ENCODE measurements at places on chromosomes 11 and 22.
A peak's percentile ranks its signal among the peaks of the same experiment; 100 is the strongest.

DNA sequence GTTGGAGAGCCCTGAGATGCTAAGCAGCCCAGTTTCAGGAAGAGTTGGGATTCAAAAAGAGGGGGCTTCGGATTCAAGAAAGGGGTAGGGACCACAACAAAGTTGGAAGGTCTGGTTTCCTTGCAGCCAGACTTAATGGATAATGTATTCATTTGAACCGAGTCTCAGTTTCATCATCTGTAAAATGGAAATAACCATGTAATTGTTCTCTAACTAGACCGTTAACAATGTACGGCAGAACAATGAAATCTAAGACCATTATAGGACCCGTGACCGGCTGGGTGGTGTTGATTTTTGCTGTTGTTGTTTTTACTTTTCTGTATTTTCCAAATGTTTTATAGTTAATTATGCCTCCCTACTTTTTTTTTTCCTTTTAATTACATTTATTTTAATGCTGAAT, 6.4 kb upstream of the MRPL48 start:
- DNase-seq, result no peak

GRCh38 chr11:121696177-121696871, 243.6 kb upstream of the SORL1-AS1 start:
- no peak for DNase-seq

DNA sequence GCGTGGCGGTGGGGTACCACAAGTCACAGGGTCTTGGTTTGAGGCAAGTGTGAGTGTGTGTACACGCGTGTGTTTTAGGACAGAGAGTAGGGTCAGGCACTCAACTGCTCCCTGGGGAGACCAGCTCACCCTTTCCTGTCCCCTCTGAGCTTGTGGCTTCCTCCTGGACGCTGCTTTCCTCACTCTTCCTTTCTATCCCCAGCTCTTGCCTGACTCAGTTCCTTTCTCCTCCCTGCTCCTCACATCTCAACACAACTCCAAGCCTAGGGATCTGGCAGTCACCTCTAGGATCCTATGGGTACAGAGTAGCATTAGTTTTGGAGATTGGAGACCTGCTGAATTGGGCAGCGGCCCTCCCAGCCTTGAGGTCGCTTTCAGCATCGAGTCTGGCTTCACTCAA, 4.1 kb downstream of the CLCF1 start:
- DNase-seq, result no peak

DNA sequence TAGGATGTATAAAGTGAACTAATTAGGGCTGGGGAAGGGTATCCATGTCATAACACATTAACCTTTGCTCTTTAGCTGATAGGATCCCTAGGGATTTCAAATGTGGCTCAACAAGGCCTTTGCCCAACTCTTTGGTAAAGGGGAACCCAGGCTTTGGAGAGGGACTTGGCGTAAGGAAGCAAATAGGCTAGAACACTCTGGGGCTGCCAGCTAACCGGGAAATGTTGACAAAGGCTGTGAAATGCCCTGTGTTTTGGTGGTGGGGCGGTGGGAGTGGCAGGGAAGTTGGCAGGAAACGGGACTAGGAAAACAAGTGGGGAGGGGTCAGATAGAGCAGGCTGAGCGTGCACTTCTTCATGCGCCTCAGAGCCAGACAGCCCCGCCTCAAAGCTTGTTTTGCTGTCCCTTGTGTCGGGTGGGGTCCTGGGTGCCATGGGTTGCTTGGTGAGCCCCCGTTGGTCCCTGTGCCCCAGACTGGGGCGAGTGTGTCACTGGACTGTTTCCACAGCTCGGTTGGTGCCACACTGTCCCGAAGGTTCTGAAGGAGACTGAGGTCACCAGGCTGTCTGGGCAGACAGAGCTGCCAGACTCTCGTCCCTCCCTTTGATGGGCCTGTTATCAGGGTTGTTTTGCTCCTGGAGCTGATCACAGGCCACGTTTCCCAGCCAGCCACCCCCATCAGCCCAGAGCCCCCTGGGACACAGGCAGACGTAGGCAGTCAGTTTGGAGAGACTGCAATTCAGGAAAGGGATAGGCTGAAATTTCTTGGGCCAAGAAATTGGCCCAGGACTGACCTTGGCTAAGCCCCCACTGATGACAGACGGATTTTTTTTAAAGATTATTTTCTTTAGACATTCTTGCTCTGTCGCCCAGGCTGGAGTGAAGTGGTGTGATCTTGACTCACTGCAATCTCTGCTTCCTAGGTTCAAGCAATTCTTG, 19.6 kb downstream of the KCTD21 start:
- no peak for DNase-seq

DNA sequence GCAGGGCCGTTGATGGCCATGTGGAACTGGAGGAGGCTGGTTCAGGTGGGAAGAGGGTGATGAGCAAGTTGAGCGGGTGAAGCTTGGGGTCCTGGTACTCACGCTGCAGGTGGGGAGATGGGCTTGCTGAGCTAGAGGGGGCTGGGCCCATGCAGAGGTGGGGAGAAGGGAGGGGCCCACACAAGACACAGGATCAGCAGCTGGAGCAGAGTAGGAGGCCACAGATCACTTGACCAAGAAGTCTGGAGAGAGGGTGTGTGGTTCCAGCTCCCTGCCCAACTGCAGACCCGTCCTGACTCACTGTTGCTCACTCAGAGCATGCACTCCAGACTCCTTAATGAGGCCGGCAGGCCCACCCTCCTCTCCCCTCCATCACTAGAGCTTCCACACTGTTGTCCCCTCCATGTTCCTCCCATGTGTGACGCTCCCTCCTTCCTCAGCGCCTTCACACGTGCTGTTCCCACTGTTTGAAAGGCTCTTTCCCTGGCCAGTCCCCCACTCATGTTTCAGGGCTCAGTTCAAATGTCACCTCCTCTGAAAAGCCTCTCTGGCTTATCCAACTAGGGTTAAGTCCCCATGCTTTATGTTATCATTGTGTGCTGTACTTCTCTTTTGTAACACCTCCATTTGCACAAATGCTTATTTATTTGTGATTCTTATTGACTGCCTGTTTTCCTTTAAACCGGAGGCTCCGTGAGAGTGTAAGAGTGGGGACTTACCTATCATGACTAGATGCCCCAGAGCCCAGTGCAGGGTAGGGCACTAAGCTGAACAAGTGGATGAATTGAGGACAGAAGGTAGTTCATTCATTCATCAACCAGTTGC, 2.3 kb downstream of the CCDC86 start:
- no peak for DNase-seq

DNA sequence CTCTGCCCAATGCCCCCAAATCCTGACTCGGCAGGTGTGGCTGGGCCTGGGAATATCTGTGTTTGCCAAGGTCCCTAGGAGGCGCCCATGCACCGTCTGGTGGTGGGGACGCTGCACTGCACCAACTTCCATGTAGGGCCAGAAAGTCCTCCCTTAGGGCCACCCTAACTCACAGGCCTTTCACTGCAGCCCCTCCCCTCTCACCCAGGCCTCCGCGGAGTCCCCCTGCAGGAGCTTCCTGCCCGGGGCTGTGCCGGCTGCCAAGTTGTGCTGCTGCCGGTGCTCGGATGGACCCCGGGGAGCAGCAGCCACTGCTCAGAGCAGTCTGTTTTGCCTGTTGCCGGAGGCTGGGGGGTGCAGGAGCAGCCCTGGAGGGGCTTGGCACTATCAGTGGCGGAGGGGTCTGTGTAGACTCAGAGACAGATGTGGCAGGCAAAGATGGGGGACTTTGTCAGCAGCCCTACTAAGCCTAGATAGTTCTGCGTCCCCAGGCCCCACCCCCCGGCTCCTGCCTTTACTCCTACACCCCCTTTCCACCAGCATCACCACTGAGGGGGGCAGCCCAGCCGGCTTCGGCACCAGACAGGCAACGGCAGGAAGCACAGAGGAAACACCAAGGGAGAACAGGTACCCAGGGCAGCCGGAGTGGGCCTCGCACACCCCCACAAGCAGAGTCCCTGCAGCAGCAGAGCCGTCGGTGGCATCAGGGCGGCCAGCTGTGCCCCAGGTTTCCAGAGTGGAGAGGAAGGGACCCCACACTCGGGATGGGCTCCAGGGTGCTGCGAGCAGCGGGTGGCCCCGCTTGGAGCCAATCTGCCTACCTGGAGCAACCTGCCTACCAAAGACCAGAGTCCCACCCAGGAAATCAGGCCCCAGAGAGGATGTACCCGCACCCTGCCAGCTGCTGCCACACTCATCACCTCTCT, 124.3 kb downstream of the TRIM29 start:
- peak; percentile 24 for DNase-seq

DNA sequence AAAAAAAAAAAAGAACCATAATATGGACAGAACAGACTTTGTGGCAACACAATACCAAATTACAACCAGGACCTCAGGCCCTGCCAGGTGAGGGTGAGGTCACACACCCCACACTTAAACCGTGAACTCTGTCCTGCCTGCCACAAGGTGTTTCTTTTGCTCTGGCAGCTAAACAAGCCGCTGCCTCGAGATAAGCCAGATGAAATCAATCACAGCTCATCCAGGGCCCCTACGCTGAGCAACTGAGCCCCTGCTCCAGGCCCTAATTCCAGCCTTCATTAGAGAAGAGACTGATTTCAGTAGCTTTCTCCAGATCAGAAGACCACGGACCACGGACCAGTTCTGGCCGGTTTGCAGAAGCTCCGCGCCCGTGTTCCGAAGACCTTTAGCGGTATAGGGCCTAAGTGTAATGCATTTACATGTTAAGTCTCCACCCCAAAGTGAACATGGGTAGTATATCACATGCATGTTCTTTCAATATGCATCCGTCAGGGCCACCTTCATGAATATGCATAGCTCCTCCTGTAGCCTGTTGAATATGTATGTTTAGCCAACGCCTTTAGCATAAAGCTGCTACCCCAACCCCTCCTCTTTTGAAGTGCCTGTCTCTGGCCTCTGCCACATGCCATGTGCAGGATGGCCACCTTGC, 14.8 kb upstream of the RAC2 start:
- peak; percentile 18 for DNase-seq

GRCh38 chr22:38704654-38705234, 1.0 kb upstream of the GTPBP1 start:
- no peak for DNase-seq

DNA sequence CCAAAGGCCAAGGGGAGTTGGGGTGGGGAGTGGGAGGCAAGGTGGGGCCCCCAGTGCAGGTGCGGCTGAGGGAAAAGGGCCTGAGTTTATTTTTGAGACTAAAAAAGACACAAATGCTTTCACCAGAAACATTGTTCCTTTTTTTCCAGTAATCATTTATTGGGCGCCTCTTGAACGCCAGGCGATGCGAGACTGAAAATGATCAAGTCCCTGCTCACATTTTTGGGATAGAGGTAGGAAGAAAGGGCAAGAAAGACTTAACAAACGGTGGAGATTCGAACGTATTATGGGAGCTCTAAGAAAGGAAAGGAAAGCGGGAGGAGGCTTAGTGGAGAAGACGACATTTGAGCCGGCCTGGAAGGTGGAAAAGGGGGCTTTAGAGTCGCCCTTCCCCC, 796 bp upstream of the SF3B2 start:
- no peak for DNase-seq

- no peak for DNase-seq
Measured at GRCh38 chr11:112734207-112734606, 227.0 kb upstream of the NCAM1 start.

DNA sequence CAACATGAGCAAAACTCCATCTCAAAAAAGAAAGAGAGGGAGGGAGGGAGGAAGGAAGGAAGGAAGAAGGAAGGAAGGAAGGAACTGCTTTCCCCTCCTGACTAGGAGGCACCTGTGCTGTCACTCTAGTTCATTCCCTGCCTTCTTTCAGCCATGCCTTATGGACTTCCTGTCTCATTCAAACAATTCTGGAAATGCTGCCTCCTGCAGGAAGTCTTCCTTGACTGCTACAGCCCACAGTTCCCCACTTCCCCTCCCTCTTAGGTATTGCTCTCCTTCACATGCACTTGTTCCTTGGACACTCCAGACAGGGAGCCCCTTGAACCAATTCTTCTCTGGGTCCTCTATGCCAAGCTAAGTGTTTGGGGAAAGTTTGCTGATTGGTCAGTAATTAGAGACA, 31.6 kb upstream of the WNT11 start:
- no peak for DNase-seq

- no peak for DNase-seq
Measured at GRCh38 chr11:43699870-43700269, 19.3 kb downstream of the HSD17B12 start.

GRCh38 chr22:23683545-23683944, 7.3 kb upstream of the RGL4 start:
- no peak for DNase-seq

GRCh38 chr22:50684501-50684900, 11.9 kb downstream of the SHANK3 start:
- DNase-seq, result no peak

- DNase-seq, result no peak
Measured at GRCh38 chr11:32255841-32256240, 165.0 kb downstream of the RCN1 start.

DNA sequence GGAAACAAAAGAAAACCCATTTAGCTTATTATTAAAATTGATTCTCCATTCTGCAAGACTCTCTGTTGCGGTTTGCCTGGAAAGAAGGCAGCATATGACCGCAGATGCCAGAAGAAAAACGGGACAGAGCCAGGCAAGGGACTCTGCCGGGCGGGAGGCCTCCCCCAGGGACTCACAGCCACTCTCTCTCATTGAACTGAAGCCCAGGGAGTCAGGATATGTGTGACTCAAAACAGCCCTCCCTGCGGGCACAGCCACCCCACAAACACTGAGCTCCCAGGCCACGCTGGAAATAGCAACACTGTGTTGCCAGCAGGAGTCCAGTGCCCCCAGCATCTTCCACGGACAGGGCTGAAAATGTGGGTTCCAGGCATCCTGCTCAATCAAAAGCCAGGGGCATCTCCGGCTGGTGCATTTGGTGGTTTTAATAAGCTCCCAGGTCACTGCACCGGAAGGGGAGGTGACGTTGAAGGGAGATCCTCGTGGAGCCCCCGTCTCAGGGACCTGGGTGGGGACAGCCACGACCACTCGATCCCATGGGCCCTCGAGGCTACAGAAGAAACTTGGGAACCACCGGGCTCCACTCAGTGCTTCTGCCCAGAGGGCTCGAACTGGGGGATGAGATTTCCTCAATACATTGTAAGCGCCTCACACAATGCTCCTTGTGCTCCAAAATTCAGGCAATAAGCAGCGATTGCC, 624.5 kb downstream of the TBC1D22A start:
- DNase-seq, result no peak

- no peak for DNase-seq
Measured at GRCh38 chr22:37940698-37941376, 12.6 kb downstream of the C22orf23 start.

DNA sequence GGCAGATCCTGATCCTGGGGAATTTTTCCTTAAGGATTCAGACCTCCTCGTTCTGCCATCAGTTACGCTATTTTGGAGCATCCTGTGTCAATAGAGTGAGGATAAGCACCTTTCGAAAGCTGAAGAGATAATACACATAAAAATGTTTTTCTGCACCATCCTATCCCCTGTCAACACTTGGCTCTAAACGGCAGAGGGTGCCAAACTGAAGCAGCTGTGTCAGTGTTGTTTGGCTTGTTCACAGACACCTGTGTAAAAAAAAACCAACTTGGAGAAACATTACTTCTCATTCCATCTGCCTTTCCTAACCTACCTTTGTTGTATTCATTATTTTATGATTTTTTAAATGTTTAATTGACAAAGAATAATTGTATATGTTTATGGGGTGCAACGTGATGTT, 417.0 kb upstream of the DDI1 start:
- DNase-seq, result no peak

GRCh38 chr11:116281173-116282160, 491.3 kb downstream of the BUD13 start:
- DNase-seq, result no peak

GRCh38 chr11:83070731-83071566, 748 bp downstream of the RAB30 start:
- DNase-seq, result peak; percentile 43

All from activated T-cell treated with anti-CD3 and anti-CD28 coated beads, Interleukin-2, amount 50 U/mL, for 48 hours (primary cell).